ENCODE measurements at places on chromosomes 4 and X.

DNA sequence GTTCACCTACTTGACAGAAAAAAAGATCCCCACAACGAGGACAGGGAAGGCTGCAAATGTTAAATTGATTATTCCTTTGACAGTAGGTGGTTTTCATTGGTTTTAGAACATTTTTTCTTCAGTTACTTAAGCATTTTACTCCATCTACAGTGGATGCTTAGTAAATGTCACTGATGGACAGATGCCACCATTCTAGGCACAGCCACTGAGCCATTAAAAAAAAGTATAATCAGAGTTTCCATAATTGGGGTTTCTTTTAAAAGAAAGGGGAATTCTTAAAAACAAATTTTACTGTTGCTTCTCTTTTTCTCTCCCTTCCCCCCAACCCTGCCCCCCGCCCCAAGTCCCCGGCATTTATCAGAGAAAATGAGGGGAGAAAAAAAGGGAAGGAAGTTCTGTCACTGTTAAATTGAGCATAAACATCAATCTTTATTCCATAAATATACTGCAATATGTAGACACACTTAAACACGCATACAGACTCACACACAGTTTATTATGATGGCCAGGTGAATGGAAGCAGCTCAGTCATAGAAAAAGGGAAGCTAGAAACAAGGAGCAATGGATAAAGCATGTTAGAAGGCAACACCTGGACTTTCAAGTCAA is 79.7 kb upstream of the PRPS2 start:
- no peak for DNase-seq

GRCh38 chrX:6227453-6227835 is 1.2 kb downstream of the NLGN4X start:
- peak; percentile 13 for DNase-seq

- no peak for DNase-seq
Measured at GRCh38 chr4:47031751-47032404, 511 bp downstream of the GABRB1 start.

- DNase-seq = no peak
Measured at GRCh38 chrX:29470030-29470429, 745.3 kb upstream of the MAGEB2 start.

DNA sequence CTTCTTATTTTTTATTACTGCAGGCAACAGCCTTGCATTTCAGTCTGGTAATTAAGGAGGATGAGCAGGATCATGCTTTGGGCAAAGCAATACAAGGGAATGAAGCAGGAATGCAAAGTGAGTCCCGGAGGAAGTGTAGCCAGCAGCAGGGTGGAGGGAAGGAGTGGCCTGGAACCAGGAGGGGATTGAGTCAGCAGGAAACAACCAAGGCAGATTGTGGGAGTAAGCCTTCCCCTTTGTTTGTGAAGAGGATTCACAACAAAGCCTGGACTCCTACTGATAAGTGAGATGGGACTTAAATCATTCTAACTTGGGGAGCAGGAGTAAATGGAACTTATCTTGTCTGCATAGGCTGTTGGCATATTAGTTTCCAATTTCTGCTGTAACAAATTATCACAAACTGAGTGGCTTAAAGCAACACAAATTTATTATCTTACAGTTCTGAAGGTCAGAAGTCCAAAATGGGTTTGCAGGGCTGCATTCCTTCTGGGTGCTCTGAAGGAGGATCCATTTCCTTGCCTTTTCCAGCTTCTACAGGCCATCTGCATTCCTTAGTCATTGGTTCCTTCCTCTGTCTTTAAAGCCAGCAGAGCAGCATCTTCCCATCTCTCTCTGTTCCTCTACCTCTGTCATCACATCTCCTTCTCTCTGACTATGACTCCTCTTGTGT is 93.2 kb upstream of the AP1S2 start:
- DNase-seq = no peak

DNA sequence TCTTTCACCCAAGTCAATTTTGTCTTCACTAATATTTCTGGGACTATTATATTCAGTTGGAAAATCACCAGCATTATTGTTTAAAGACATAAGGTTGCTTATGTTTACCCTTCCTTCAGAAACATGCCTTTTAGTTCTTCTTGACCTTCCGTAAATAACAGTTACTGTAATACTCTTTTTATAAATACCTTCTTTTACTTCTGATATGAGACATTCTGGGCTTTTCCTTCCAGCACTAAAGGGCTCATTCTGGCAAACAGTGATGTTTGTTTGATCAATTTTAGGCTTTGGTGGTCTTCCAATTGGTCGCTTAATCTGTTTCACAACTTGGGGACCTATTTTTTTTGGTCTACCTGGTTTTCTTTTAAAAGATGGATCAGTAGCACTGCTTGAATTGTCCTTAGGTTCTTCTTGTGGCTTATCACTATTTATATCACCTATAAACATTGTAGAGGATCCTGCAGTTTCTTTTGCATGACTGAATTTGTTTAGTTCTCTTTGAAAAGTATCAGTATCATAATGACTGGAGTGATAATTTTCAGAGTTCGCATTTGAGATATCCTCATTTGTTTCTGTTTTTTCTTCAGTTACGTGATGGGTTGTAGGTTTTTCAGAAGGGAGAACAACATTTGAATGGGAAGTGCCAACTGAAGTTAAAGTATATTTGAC is 64.8 kb downstream of the NCAPG start:
- no peak for DNase-seq

DNA sequence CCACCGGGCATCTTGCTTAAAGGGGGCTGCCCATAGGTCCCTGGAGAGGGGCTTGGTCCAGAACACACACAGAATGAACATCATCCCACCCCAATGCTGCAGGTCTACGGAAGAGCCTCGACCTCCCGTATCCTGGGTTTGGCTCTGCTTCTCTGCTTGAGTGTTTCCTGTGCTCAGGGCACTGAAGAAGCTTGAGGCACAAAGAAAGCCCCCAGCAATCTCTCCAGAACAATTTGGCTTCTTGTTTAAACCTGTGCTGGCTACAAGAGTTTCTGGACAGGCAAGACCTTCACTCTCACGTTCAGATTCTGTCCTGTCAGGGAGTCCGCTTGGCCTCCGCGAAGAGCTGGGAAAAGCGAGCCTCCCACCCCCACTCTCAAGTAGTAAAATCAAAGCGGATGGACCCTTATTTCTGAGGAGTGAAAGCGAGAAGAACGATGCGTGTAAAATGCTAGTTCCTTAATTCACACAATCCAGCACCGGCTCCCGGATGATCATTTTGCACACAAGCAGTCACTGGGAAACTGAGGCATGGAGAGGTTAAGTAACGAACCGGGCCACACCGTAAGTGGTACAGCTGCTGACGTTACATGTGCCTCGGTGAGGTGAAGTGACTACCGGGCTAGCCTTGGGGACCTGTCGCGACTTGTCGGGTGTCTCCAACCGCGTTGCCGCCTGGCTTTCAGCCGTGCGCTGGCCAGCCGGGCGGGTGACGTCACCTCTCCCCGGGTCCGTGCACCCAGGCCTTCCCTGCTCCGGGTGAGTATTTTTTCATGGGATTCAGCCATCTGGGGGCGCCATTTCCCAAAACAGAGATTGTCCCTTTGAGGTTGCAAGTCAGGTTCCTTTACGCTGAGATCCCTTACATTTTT is 3.1 kb upstream of the SFRP2 start:
- DNase-seq = no peak

DNA sequence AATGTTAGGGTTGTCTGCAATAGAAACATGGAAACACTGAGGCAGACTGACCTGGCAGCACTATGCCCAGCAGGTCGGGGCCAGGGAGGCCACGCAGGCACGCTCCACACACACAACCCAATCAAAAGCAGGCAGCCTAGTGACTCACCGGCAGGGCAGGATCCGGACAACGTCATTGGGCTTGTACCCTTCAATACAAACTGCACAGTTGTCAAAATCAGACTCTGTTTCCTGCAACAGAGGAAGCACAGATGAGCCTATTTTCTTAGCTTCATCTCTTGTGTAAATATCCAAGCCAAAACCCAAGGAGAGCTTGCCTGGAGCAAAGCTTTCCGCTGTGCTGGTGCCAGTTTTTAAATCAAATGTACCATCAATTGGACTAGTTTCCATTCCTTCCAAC is 185.8 kb downstream of the RNF150 start:
- no peak for DNase-seq

DNA sequence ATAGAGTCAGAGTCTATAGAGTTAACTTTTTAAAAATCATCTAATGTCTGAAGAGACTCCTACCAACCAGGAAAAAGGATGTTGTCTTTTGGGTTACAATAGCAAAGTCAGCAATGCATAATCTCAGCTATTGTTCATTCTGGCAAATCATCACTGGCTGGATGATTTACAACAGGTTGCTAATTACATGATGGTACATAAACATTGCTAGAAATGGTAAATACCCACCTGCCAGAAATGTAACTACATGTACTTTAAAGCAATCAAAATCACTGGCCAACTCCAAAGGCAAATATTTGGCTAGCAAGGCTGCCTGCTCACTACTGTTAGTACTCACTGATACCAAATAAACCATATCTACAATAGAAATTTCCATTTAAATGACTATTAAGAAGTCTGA is 91.1 kb downstream of the PPP3CA start:
- no peak for DNase-seq

- DNase-seq = no peak
Measured at GRCh38 chrX:105820247-105820646, 2.1 kb upstream of the NRK start.

Data from thymus (tissue), 14 donors.